Glutamatergic neuron (in vitro differentiated cells): ENCODE measurements at places on chromosomes 16 and 17. TPM values are rescaled to one million over a fixed set of nuclear protein-coding genes. Genes with fewer than 3 reads are reported as not detected.

DNA sequence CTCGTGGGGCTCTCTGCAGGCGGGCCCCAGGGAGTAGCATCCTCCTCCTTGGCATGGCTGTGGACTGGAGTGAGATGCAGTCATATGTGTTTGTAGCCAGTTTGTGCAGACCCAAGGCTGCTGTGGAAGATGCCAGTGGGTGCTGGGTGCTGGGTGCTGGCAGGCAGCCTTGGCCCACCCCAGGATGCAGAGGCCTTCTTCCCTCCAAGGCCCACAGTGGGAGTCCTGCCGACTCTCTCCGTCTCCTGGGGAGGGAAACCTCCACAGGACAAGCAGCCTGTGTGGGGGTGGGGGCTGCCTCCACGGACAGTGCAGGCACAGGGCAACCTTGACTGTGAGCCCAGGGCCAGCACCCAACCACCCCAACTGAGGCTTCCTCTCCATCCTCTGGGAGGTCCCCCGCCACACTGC, 13.8 kb upstream of the TMEM92 start:
- H3K27me3 ChIP-seq, result peaks cover 5% of the 10 kb centered on the region
- DNase-seq, result peak; percentile 10
- no peaks in the 10 kb centered on the region for H3K36me3 ChIP-seq
- no peak overlapping the region for H3K4me3 ChIP-seq
- peaks cover 11% of the 10 kb centered on the region for H3K4me1 ChIP-seq
- H3K27ac ChIP-seq, result no peak overlapping the region

GRCh38 chr16:68739964-68740627, 3.0 kb downstream of the CDH1 start:
- peaks cover 2% of the 10 kb centered on the region for H3K4me1 ChIP-seq
- H3K36me3 ChIP-seq, result no peaks in the 10 kb centered on the region
- DNase-seq, result no peak
- H3K4me3 ChIP-seq, result no peak overlapping the region
- H3K27ac ChIP-seq, result no peak overlapping the region

The MT1M gene
- total RNA-seq, result not detected

- H3K36me3 ChIP-seq, result peaks cover 5% of the 10 kb centered on the region
- peaks cover 2% of the 10 kb centered on the region for H3K27me3 ChIP-seq
- no peaks in the 10 kb centered on the region for H3K4me1 ChIP-seq
- H3K27ac ChIP-seq, result no peak overlapping the region
- no peak for DNase-seq
Observed at GRCh38 chr17:32157225-32157624, 14.9 kb downstream of the RHOT1 start.

GRCh38 chr16:11669380-11670146, 1.3 kb downstream of the SNN start:
- peak overlapping the region; percentile 94 for H3K4me3 ChIP-seq
- H3K27ac ChIP-seq, result peak overlapping the region; percentile 98
- H3K36me3 ChIP-seq, result no peaks in the 10 kb centered on the region
- no peak for DNase-seq
- peaks cover 44% of the 10 kb centered on the region for H3K4me1 ChIP-seq

- H3K27me3 ChIP-seq, result no peaks in the 10 kb centered on the region
- no peaks in the 10 kb centered on the region for H3K36me3 ChIP-seq
- no peak overlapping the region for H3K27ac ChIP-seq
- DNase-seq, result no peak
- no peak overlapping the region for H3K4me3 ChIP-seq
Observed at GRCh38 chr17:9104370-9105041, 83.2 kb downstream of the NTN1 start.

DNA sequence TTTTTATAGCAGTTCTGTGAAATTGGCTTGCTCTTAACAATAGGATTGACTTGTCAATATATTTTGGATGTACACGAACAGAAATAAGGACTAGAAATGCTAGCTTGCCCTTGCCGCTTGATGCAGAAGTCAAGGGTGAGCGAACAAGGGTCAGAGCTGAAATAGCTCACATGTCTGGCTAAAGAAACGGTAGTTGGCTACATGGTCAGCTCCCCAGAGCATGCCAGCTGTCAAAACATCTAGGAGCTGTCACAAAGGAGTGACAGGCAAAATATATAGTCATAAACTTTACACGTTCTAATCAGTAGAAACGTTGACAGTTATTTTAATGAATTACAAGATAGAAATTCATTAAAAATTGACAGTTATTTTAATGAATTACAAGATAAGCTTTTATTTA, 2.9 kb upstream of the MEIOB start:
- H3K36me3 ChIP-seq, result no peaks in the 10 kb centered on the region
- peaks cover 14% of the 10 kb centered on the region for H3K4me1 ChIP-seq
- peaks cover 3% of the 10 kb centered on the region for H3K27me3 ChIP-seq
- peak overlapping the region; percentile 78 for H3K4me3 ChIP-seq
- H3K27ac ChIP-seq, result peak overlapping the region; percentile 99
- peak; percentile 57 for DNase-seq

GRCh38 chr16:50368410-50369132, at the start of gene BRD7:
Gene BRD7, minus strand, starts transcription at chr16:50368988. Its CDS starts 214 bp downstream, at chr16:50368774.
- H3K27ac ChIP-seq, result peak within 1 kb of the TSS; percentile 62
- no peaks in the 10 kb centered on the region for H3K36me3 ChIP-seq
- H3K27me3 ChIP-seq, result no peaks in the 10 kb centered on the region
- DNase-seq, result peak; percentile 73
- H3K4me1 ChIP-seq, result peaks cover 16% of the 10 kb centered on the region
- peak within 1 kb of the TSS; percentile 97 for H3K4me3 ChIP-seq

The DPEP2 gene
- not detected for total RNA-seq

GRCh38 chr17:81713556-81714411, 1.7 kb downstream of the SLC25A10 start:
- H3K27me3 ChIP-seq, result peaks cover 10% of the 10 kb centered on the region
- peaks cover 10% of the 10 kb centered on the region for H3K4me1 ChIP-seq
- H3K4me3 ChIP-seq, result peak overlapping the region; percentile 95
- H3K27ac ChIP-seq, result peak overlapping the region; percentile 98
- peak; percentile 78 for DNase-seq
- no peaks in the 10 kb centered on the region for H3K36me3 ChIP-seq

The DNAH17 gene
- total RNA-seq, result 1.3 TPM

The SLC13A2 gene
- total RNA-seq, result not detected

The LAT gene
- 8.3 TPM for total RNA-seq

DNA sequence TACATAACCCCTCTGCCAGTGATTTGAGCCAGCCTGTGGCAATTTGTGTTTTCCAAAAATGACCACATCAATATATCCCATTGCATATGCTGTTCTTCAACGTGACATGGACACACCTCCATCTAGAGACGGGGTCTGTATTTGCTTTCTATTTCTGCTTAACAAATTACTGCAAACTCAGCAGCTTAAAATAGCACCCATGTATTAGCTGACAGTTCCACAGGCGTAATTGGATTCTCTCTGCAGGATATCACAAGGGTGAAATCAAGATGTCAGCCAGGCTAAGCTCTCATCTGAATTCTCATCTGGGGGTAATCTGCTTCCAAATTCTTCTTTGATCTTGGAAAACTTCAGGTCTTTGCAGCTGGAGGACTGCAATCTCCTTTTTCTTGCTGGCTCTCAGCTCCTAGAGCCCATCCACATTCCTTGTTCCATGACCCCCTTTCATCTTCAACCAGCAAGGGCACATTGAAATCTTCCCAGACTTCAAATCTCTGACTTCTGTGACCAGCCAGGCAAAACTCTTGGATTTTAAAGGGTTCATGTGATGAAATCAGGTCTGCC, 8.2 kb downstream of the KRT9 start:
- no peak for DNase-seq
- H3K4me3 ChIP-seq, result no peak overlapping the region
- no peaks in the 10 kb centered on the region for H3K36me3 ChIP-seq
- H3K4me1 ChIP-seq, result no peaks in the 10 kb centered on the region
- H3K27ac ChIP-seq, result no peak overlapping the region

The TP53TG3F gene
- total RNA-seq, result not detected

GRCh38 chr17:62161405-62162148, 96.5 kb upstream of the MED13 start:
- H3K27ac ChIP-seq, result peak overlapping the region; percentile 89
- H3K36me3 ChIP-seq, result no peaks in the 10 kb centered on the region
- no peak overlapping the region for H3K4me3 ChIP-seq
- no peaks in the 10 kb centered on the region for H3K27me3 ChIP-seq

The PNMT gene
- total RNA-seq, result not detected

DNA sequence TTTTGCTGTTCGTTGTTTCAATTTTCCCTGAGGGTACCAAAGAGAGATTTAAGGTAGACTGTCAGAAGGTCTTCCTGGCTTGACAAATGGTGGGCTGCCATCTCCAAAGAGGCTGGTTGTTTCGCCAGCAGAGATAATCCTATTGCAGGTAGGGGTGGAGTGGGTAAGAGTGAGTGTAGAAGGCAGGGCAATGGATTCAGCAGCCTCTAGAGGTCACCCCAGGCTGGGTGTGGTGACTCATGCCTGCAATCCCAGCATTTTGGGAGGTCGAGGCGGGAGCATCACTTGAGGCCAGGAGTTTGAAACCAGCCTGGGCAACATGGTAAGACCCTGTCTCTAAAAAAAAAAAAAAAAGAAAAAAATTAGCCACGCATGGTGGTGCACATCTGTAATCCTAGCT, 34.6 kb downstream of the DCAKD start:
- H3K27me3 ChIP-seq, result peaks cover 17% of the 10 kb centered on the region
- no peaks in the 10 kb centered on the region for H3K36me3 ChIP-seq
- H3K4me1 ChIP-seq, result peaks cover 25% of the 10 kb centered on the region
- no peak for DNase-seq
- H3K4me3 ChIP-seq, result no peak overlapping the region
- peak overlapping the region; percentile 20 for H3K27ac ChIP-seq

GRCh38 chr17:13256545-13256944, 238.7 kb upstream of the ELAC2 start:
- no peak overlapping the region for H3K27ac ChIP-seq
- H3K27me3 ChIP-seq, result peaks cover 4% of the 10 kb centered on the region
- no peaks in the 10 kb centered on the region for H3K4me1 ChIP-seq
- no peaks in the 10 kb centered on the region for H3K36me3 ChIP-seq
- DNase-seq, result no peak
- no peak overlapping the region for H3K4me3 ChIP-seq

DNA sequence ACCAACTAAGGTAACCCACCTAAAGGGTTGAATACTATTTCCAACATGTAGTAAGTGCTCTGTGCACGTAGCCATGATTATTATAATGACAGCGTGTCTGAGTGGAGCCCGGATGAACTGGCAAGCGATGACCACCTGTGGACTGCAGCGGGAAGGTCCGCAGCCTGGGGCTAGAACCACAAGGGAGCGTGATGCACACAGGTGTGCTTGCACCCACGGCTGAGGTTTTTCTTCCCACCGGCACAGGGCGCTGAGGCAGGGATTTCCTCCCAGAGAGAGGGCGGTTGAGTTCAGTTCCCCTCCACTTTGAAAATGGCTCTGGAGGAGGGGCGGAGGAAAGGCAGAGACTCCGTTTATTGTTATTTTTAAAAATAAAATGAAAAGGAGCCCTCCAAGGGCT, 221.7 kb upstream of the HSBP1 start:
- H3K4me3 ChIP-seq, result peak overlapping the region; percentile 77
- DNase-seq, result no peak
- H3K27me3 ChIP-seq, result peaks cover 5% of the 10 kb centered on the region
- peaks cover 31% of the 10 kb centered on the region for H3K4me1 ChIP-seq
- peaks cover 7% of the 10 kb centered on the region for H3K36me3 ChIP-seq

The PIK3R5 gene
- total RNA-seq, result not detected

- no peak for DNase-seq
- peaks cover 25% of the 10 kb centered on the region for H3K4me1 ChIP-seq
- H3K27ac ChIP-seq, result peak overlapping the region; percentile 83
- H3K27me3 ChIP-seq, result peaks cover 7% of the 10 kb centered on the region
- H3K36me3 ChIP-seq, result no peaks in the 10 kb centered on the region
Observed at GRCh38 chr17:52136166-52136565, 22.3 kb downstream of the CA10 start.

GRCh38 chr16:70267516-70267915, 15.8 kb upstream of the EXOSC6 start:
- no peak overlapping the region for H3K27ac ChIP-seq
- no peaks in the 10 kb centered on the region for H3K36me3 ChIP-seq
- DNase-seq, result peak; percentile 60
- peaks cover 3% of the 10 kb centered on the region for H3K4me1 ChIP-seq
- no peak overlapping the region for H3K4me3 ChIP-seq

The KRT36 gene
- total RNA-seq, result not detected

DNA sequence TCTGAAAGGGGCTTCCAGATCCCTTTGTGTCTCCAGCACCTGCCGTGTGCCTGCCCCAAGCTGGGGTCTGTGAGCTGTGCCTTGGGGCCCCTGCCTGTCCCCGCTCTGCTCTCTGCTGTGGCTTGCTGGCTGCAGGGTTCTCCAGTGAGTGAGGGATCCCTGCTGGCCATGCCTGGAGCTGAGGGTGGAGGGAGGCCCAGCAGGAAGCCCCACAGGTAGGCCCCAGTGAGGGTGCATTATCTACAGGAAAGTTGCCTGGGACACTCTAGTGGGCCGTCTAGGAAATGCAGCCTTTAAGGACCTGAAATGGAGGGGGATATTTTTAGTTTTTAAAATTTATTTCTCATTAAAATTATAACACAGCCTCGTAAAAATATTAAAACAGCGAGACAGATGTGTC, 50.9 kb downstream of the JPH3 start:
- peaks cover under 1% of the 10 kb centered on the region for H3K4me1 ChIP-seq
- no peak for DNase-seq
- H3K27me3 ChIP-seq, result peaks cover 5% of the 10 kb centered on the region
- H3K27ac ChIP-seq, result no peak overlapping the region

- H3K27ac ChIP-seq, result no peak overlapping the region
- H3K4me3 ChIP-seq, result peak overlapping the region; percentile 38
- H3K4me1 ChIP-seq, result no peaks in the 10 kb centered on the region
Observed at GRCh38 chr17:75090871-75091854, 3.4 kb downstream of the SLC16A5 start.

DNA sequence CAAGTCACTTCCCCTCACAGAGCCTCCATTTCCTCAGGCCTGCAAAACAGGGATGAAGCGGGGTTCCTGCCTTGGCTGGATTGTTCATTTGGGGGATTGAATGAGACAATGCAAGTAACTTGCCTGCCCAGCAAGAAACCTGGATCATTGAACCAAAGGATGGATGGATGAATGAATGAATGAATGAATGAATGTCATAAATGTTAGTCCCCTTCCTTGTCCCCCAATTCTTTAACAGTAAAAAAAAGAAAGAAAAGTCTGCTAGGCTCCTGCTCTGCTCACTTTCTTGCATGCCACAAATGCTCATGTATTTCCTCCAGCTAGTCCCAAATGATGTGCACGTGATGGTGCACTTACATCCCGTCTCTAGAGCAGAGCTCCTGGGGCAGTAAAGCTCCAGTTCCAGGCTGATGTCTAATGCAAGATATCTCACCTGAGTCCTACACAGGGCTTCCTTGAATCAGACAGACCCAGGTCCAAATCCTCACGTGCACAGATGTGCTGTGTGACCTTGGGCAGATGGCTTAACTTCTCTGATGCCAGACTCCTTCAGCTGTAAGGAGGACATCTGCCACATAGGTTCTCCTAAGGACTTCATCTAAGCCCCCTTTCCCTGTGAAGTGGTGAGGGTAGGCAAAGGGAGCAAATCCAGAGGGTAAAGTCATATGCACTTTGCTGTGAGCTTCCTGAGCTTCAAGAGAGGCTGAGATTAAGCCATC, 45.5 kb downstream of the C16orf82 start:
- H3K27me3 ChIP-seq, result peaks cover 7% of the 10 kb centered on the region
- H3K4me1 ChIP-seq, result peaks cover 9% of the 10 kb centered on the region
- no peak overlapping the region for H3K27ac ChIP-seq
- DNase-seq, result no peak
- peaks cover 10% of the 10 kb centered on the region for H3K36me3 ChIP-seq

- peaks cover 42% of the 10 kb centered on the region for H3K27me3 ChIP-seq
- DNase-seq, result no peak
- no peaks in the 10 kb centered on the region for H3K36me3 ChIP-seq
- peaks cover 68% of the 10 kb centered on the region for H3K4me1 ChIP-seq
- H3K27ac ChIP-seq, result no peak overlapping the region
Observed at GRCh38 chr16:85568519-85568918, 44.6 kb upstream of the GSE1 start.

- no peak for DNase-seq
- H3K27me3 ChIP-seq, result no peaks in the 10 kb centered on the region
- no peak overlapping the region for H3K4me3 ChIP-seq
- no peak overlapping the region for H3K27ac ChIP-seq
Observed at GRCh38 chr16:83059237-83059636, 432.5 kb downstream of the CDH13 start.
